Osteoblast (primary cell): ENCODE measurements at places on chromosomes 4 and X.

GRCh38 chr4:177033632-177034031 lies 240.9 kb upstream of the VEGFC start:
- no peaks in the 10 kb centered on the region for H3K27me3 ChIP-seq
- H3K4me1 ChIP-seq, result peaks cover 6% of the 10 kb centered on the region
- H3K4me3 ChIP-seq, result no peak overlapping the region
- no peak overlapping the region for H3K27ac ChIP-seq
- no peak for DNase-seq

DNA sequence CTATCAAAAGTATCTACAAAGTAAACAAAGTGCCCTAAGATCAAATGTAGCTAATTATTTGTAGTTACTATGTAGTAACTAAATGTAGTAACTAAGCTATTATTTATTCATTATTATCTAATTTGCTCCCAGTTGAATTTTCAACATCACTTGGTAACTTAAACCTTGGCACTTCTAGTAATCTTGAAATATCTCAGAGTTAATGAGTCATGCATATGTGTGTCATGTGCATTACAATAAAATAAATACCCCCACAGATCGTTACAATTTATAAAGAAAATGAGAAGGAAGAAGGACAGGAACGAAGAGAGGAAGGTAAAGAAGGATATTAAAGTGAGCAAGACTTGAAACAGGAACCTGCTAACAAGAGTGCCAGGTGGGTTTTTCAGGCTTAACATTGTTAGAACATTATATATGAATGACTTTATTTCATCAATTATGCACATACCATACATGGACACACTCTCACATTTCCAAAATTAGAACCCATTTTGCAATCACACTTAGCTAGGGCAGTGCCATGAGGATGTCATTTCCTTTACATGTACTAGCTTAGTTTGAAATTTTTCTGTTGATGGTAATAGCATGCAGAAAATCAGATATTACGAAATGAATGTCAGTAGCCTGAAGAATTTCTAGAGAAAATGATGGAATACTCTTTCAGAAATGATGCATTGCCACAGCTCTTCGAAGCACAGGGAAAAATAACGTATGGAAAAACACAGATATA lies 1670.4 kb upstream of the AGA start:
- no peak overlapping the region for H3K27ac ChIP-seq
- DNase-seq, result no peak
- no peaks in the 10 kb centered on the region for H3K4me1 ChIP-seq
- no peaks in the 10 kb centered on the region for H3K36me3 ChIP-seq
- H3K27me3 ChIP-seq, result no peaks in the 10 kb centered on the region

GRCh38 chr4:84944947-84945346 lies 21.5 kb downstream of the WDFY3 start:
- DNase-seq, result no peak
- no peak overlapping the region for H3K4me3 ChIP-seq
- H3K36me3 ChIP-seq, result peaks cover 4% of the 10 kb centered on the region
- H3K4me1 ChIP-seq, result peaks cover 5% of the 10 kb centered on the region

- H3K4me3 ChIP-seq, result no peak overlapping the region
- no peak overlapping the region for H3K27ac ChIP-seq
- no peak for DNase-seq
- no peaks in the 10 kb centered on the region for H3K36me3 ChIP-seq
- no peaks in the 10 kb centered on the region for H3K4me1 ChIP-seq
Measured at GRCh38 chrX:37746218-37746941, 33.5 kb upstream of the CYBB start.

DNA sequence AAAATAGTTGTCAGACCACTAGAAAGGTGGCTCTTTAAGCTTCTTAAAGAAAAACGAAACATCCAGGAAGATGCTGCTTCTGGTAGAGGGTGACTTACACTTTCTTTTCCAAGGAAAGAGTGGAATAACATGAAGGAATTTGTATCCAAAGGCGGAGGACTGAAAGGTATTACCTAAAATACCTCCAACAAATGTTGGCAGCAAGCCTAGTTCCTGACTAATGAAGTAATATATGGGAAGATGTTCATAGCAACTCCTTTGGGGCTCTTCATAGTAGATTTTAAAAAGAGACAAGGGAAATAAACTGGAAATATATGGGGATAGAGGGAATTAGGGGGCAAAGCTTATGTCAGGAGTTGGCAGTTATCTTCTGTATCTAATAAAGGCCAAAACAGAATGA lies 116.2 kb downstream of the AASDH start:
- DNase-seq, result no peak
- no peaks in the 10 kb centered on the region for H3K36me3 ChIP-seq
- no peaks in the 10 kb centered on the region for H3K4me1 ChIP-seq
- no peak overlapping the region for H3K4me3 ChIP-seq
- no peaks in the 10 kb centered on the region for H3K27me3 ChIP-seq

DNA sequence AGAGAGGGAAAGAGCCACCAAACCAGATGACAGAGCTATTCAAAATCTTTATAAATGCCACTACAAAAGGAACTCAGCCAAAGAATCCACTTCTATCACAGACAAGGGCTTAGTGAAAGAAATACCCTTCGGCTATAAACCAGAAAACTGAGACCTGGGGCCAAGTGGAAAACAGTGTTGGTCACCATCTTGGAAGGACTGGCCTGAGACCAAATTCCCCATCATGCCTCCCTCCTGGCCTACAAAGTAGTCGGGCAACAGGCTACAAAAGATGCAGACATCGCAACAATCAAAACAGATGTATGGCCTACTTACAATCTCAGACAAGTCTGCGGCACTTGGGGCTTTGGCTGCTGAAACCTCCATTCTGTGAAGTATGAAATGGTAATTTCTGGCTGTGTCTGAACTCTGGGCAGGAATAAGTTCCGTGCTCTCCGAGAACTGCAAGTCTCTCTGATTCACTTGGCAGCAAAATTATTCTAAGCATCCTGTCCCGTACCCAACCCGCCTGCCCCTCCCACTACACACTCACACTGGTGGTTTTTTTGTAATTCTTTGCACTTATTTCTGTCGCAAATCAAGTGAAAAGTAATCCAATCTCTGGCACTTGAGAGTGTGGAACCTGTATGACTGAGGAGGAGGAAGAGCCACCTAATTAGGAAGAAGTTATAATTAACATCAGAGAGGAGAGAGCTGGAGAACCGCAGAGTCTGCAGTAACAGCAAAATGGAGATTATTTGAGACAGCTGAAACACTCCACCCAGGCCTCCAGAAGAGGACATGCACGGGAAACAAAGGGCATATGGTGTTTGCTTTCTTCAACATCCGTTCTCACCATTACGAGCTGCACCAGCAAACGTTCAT lies 87.8 kb downstream of the SH3KBP1 start:
- peak overlapping the region; percentile 10 for H3K27ac ChIP-seq
- H3K27me3 ChIP-seq, result no peaks in the 10 kb centered on the region
- H3K36me3 ChIP-seq, result no peaks in the 10 kb centered on the region
- DNase-seq, result no peak
- peaks cover 10% of the 10 kb centered on the region for H3K4me1 ChIP-seq

- no peaks in the 10 kb centered on the region for H3K36me3 ChIP-seq
- H3K4me1 ChIP-seq, result no peaks in the 10 kb centered on the region
- DNase-seq, result no peak
- no peaks in the 10 kb centered on the region for H3K27me3 ChIP-seq
Measured at GRCh38 chr4:35653451-35653850, 590.9 kb downstream of the ARAP2 start.

- H3K27me3 ChIP-seq, result no peaks in the 10 kb centered on the region
- peaks cover 5% of the 10 kb centered on the region for H3K4me1 ChIP-seq
- no peak for DNase-seq
- H3K4me3 ChIP-seq, result no peak overlapping the region
Measured at GRCh38 chr4:113499696-113500095, 261.8 kb downstream of the CAMK2D start.

GRCh38 chr4:23631255-23631950 lies 258.4 kb downstream of the PPARGC1A start:
- no peaks in the 10 kb centered on the region for H3K27me3 ChIP-seq
- no peaks in the 10 kb centered on the region for H3K4me1 ChIP-seq
- H3K36me3 ChIP-seq, result no peaks in the 10 kb centered on the region
- H3K27ac ChIP-seq, result no peak overlapping the region
- DNase-seq, result no peak
- H3K4me3 ChIP-seq, result no peak overlapping the region

- H3K27me3 ChIP-seq, result no peaks in the 10 kb centered on the region
- H3K4me1 ChIP-seq, result no peaks in the 10 kb centered on the region
- H3K4me3 ChIP-seq, result no peak overlapping the region
- no peaks in the 10 kb centered on the region for H3K36me3 ChIP-seq
- no peak for DNase-seq
Measured at GRCh38 chr4:52001616-52002015, 18.5 kb downstream of the LRRC66 start.

DNA sequence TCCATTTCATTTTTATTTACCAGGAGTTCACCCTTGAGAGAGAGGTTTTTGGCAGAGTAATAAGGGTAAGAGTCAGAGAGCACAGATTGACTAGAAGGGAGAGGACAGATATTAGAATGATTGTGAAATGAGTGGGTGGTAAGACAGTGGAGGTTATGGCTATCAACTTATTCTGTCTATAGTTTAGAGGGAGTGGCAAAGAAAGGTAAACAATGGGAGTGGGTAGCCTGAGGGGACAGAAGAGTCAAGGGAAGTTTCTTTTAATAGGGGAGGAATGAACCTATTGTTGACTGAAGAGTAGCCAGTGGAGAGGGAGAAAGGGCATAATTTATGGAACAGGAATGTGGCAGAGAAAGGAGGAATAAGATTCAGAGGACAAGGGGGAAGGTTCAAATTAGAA lies 186.5 kb upstream of the NRK start:
- no peaks in the 10 kb centered on the region for H3K4me1 ChIP-seq
- H3K36me3 ChIP-seq, result no peaks in the 10 kb centered on the region
- H3K27me3 ChIP-seq, result no peaks in the 10 kb centered on the region
- no peak for DNase-seq

DNA sequence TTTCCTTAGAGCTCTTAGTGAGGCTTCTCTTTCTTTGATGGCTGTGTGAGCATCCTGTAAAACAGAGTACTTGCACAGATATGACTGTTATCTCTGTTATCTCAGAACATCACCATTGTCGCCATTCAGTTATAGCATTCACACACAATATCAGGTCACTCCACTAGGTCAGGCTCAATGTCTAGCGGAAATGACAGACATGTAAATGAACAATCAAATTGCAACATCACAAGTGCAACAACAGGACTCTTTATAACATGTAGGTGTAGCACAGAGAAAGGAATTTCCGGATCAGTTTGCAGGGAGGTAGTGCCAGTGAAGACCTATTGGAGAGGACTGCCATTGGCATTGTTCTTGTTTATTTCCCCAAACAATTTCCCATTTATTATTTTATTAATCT lies 43.2 kb upstream of the IGSF1 start:
- no peak for DNase-seq
- no peak overlapping the region for H3K27ac ChIP-seq
- H3K4me3 ChIP-seq, result no peak overlapping the region
- no peaks in the 10 kb centered on the region for H3K4me1 ChIP-seq
- no peaks in the 10 kb centered on the region for H3K36me3 ChIP-seq

- peaks cover 25% of the 10 kb centered on the region for H3K27me3 ChIP-seq
- peak; percentile 95 for DNase-seq
- H3K36me3 ChIP-seq, result no peaks in the 10 kb centered on the region
- no peaks in the 10 kb centered on the region for H3K4me1 ChIP-seq
- no peak overlapping the region for H3K27ac ChIP-seq
Measured at GRCh38 chrX:153649178-153649914, 2.3 kb downstream of the DUSP9 start.

GRCh38 chr4:165475706-165476070 lies 96.9 kb downstream of the CPE start:
- no peak overlapping the region for H3K27ac ChIP-seq
- no peaks in the 10 kb centered on the region for H3K4me1 ChIP-seq
- no peak overlapping the region for H3K4me3 ChIP-seq
- DNase-seq, result no peak
- H3K27me3 ChIP-seq, result no peaks in the 10 kb centered on the region
- H3K36me3 ChIP-seq, result no peaks in the 10 kb centered on the region

DNA sequence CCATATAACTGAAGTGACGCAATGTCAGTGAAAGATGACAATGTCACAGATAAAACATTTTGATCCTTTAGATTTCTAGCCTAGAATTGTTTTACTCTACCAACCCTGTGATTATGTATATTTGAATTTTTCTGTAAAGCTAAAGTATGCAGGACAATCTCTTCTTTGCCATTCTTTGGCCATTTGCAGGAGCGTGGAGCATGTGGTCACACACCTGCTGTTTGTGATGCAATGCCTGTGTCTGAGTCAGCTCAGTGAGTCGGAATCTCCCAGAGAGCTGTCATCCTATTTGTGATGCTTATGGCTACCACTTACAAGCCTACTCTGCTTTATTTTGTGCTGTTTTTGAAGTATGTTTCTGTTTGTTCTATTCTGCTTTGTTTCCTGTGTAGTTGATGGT lies 214.5 kb downstream of the NAF1 start:
- no peaks in the 10 kb centered on the region for H3K36me3 ChIP-seq
- no peaks in the 10 kb centered on the region for H3K4me1 ChIP-seq
- peak; percentile 22 for DNase-seq
- no peak overlapping the region for H3K4me3 ChIP-seq
- H3K27me3 ChIP-seq, result no peaks in the 10 kb centered on the region

DNA sequence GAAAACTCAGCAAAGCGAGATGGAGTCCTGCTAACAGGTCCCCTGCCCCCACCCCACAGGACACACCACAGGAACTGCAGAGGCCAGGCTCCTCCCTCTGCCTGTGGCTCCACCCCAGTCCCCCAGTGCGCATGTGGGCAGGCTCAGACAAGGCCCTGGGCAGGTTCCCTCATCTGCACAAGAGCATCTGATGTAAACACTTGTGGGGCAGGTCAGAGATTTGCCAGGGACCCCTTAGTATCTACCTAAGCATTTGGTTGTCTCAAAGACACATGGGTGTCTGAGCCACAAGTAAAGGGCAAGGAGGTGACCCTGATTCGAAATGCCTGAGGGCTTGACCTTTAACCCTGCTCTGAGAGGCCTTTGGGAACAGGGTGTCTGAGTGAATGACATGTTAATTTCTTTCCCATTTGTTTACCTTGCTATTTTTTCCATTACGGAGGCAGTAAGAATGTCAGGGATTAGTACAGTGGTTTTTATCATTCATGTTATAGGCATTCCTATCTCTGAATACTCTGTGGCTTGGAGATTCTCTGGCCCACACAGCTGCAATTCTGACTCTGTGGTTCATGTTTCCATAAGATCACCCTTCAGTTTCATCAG lies 85.3 kb downstream of the ZNF518B start:
- DNase-seq, result no peak
- H3K27ac ChIP-seq, result no peak overlapping the region
- no peaks in the 10 kb centered on the region for H3K27me3 ChIP-seq
- no peaks in the 10 kb centered on the region for H3K36me3 ChIP-seq

GRCh38 chrX:26783512-26784225 lies 567.7 kb downstream of the MAGEB5 start:
- no peak for DNase-seq
- no peaks in the 10 kb centered on the region for H3K36me3 ChIP-seq
- H3K27me3 ChIP-seq, result no peaks in the 10 kb centered on the region

DNA sequence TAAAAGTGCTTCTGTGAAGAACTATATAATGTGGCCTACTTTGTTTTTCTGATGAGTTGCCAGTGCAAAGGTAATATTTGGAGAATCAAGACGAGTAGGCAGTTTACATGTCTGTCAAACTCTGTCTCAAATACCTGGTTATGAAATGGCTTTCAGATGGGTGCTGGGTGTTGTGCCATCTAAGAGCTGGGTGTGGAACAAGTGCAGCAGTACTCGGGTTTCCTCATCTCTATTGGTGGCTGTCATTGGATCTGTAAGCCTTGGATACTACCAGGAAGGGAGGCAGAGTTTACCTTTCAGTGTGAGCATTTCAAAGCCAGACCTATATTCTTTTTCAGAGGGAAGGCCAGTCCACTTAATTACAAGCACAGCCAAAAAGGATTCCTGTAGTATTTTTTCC lies 37.2 kb downstream of the MTM1 start:
- no peak overlapping the region for H3K27ac ChIP-seq
- H3K4me1 ChIP-seq, result no peaks in the 10 kb centered on the region
- H3K27me3 ChIP-seq, result no peaks in the 10 kb centered on the region
- H3K36me3 ChIP-seq, result no peaks in the 10 kb centered on the region
- DNase-seq, result no peak
